ENCODE measurements at places on chromosomes 3 and 15.

DNA sequence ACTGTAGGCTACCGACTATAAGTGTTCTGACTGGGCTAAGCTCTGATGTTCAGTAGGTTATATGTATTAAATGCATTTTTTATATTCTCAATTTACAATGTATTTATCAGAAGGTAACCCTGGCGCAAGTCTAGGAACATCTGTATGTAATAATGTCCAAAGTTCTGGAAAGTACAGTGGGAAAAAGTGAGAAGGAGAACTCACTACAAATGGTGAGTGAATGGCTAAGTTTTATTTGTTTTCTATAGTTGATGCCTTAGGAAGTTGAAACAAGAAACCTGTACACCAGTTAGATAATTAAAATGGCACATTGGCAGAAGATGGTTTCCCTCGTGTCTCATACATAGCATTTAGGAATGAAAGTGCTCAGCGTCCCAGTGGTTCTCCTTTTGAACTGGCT is 333.4 kb upstream of the THRB start:
- DNase-seq = no peak

DNA sequence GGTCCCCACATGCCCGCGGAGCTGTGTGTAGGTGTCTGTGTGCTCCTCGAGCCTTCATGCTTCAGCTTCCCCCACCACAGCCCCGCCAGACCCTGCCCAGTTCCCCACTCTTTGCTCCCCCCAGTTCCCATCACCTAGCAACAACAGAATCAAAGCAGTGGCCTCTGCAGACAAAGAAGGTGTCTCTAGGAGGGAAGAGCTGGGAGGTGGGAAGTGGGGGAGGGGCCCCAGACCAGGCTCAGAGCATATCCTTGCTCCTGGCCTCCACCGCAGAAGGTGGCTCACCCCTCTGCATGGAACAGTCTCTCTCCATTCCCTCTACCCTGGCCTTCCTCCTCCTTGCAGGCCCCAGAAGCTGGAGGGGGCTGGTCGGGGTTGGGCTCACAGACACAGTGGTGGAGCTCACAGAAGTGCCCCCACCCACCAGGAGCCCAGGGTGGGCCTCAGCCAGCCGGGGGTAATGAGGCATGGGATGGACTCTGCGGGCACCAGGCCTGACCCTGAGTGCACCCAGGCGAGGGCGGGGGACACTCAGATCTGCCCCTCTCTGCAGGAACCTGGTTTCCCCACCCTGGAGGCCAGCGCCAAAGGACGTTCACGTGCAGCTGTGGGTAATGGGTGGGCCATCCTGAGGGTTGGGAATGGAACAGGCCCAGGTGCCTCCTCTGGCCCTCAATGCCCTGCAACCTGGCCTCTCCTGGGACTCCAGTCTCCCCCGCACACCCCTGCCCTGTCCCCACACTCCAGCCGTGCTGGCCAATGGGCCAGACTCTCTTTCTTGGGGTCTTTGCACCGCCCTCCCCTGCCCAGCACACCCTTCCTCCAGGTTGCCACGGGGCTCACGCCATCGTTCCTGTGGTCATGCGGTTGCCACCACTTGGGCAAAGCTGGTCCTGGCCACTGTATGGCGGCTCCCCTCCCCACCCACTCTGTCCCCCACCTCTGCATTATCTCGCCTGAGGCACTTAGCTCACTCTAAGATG is 53.4 kb downstream of the TPRA1 start:
- no peak for DNase-seq

DNA sequence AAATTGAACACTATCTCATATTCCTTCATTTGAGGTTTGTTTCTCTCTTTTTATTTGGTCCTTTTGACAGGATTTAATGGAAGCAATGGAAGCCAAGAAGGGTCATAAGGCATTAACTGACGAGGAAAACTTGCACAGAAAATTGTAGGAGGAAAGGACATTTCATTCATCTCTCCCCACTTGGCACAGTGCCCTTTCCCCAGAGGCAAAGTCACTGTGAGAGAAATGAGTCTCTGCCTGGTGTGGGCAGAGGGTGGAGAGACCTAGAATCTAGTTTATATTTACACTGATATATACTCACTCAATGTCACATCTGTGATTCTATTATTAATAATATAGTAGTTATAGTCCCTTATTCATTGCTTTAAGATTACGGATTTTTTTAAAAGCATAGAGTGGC is 324.6 kb upstream of the IL12A start:
- DNase-seq = no peak

DNA sequence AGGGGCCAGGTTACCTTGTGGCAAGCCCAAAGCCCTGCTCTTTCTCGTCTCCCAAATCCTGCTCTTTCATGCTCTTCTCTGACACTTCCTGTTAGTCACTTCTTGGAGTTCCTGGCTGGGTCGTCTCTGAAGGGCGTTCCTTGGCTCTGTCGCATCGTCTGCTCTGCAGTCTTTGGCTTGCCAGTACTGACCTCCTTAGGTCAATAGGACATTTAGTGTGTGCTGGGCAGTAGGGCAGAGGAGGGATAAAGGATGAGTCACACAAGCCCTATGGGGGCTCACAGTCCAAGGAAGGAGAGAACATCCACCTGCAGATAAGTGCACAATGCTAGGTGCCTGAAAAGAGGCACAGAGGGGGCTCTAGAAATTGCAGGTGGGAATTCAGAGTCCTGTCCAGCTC is 87.5 kb downstream of the FAM43A start:
- DNase-seq = no peak

GRCh38 chr3:162865466-162865865 is 1368.9 kb downstream of the OTOL1 start:
- no peak for DNase-seq

DNA sequence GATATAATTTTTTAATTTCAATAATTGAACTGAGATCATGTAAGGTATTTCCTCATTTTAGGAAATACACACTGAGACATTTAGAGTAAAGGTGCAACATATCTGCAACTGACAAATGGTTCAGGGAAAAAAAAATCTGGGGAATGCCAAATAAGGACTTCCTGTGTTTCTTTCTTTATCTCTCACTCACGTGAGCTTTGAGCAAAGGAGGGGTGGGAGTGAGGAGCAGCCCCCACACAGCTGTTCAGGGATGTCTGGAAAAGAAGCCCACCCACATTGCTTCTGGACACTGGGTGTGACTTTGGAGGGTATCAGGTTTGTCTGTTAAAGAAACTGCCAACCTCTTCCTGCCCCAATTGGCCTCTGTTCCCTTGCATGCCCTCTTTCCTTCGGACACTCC is 5.6 kb upstream of the TP63 start:
- no peak for DNase-seq

GRCh38 chr3:99023590-99024192 is 122.2 kb upstream of the DCBLD2 start:
- peak; percentile 28 for DNase-seq

DNA sequence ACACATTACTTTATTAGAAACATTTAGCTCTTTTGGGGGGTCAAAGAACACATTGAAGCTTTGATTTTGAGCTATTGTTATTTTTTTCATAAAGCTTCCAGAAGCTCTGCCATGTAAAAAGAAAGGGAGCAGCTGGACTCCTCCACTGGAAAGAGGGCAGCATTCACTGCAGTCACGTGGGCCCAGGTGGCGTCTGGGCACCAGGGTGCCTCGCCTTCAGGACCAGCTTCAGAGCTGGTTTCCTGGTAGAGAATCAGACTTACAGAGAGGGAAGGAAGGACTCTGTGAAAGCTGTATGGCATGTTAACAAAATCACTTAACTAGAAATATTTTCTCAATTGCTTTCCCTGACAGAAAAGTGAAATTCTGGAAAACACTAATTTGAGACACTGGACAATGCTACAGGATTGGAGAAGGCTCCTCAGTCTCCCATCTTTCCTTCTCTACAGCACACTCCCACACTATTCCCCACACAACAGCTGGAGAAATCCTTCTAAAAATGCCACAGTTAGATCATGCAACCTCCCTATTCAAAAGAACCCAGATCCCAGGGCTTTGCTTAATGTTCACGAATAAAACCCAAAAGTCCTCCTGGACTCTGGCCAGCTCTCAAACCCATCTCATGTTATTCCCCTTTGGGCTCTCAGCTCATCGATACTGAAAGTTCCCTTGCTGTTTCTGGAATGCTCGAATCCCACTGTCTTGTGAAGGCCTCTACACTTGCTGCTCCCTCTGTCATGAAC is 83.2 kb downstream of the NFKBIZ start:
- no peak for DNase-seq

GRCh38 chr15:51129535-51130188 is 35.0 kb upstream of the TNFAIP8L3 start:
- DNase-seq = no peak

DNA sequence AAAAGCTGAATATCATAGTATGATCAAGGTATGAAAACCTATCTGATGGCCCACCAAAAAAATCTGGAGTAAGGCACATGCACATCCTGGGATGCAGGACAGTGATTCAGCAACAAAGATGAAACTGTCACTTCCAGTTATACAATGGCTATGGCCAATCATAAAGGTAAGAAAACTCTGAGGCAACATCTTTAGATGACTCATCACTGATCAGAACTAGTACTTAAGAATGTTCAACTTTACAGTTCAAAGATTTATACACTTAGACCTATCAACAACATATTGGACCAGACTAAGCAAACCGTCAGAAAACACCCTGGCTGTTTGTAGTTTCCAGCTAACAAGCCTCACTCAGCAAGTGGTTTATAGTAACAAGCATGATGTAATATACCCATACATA is 21.3 kb upstream of the PLCH1 start:
- DNase-seq = peak; percentile 26

- peak; percentile 15 for DNase-seq
These were observed 194.1 kb upstream of the ARHGEF26 start for GRCh38 chr3:153927107-153927506.

GRCh38 chr3:70811880-70812279 is 499.4 kb upstream of the MDFIC2 start:
- DNase-seq = peak; percentile 5

DNA sequence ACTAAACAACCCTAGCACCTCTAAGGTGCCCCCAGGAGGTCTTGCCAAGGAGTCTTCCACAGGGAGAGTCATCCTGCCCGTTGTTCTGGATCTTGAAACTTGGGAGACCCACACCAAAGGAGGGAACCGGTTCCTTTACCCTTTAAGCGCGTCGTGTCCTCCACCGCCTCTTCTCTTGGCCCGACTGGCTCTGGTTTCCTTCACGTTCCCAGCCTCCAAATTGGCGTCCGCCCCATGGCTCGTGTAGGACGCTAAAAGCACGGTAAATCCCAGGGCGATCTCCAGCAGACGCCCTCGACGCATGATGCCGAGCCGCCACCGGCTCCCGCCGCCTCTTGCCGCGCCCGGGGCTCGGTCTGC is 1.1 kb downstream of the FBN1 start:
- DNase-seq = no peak

DNA sequence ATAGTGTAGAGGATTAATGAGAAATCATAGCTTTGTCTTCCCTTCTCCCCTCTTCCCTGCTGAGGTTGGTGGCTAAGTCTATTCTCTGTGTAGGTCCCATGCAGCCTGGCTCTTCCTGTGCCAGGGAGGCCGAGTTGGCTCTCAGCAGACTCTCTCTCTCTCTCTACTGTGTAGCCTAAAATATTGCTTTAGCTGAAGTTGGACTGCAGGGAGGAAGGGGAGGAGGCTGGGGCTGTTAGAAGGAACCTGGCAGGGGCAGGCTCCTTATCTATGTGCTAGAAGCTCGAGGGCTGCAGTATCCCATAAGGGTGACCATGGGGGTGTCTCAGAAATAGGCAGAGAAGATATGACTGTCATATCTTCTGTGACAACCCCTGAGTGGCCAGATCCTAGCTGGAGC is 160.8 kb downstream of the EPHB1 start:
- no peak for DNase-seq

- no peak for DNase-seq
These were observed 56.1 kb downstream of the CALML4 start for GRCh38 chr15:68149059-68149458.

- DNase-seq = no peak
These were observed 257.9 kb upstream of the KCNH8 start for GRCh38 chr3:18890449-18890848.

GRCh38 chr3:102230057-102230456 is 204.8 kb upstream of the ZPLD1 start:
- DNase-seq = no peak

GRCh38 chr15:81858586-81858985 is 187.2 kb downstream of the MEX3B start:
- no peak for DNase-seq

GRCh38 chr3:134527037-134527436 is 41.2 kb downstream of the CEP63 start:
- DNase-seq = no peak

DNA sequence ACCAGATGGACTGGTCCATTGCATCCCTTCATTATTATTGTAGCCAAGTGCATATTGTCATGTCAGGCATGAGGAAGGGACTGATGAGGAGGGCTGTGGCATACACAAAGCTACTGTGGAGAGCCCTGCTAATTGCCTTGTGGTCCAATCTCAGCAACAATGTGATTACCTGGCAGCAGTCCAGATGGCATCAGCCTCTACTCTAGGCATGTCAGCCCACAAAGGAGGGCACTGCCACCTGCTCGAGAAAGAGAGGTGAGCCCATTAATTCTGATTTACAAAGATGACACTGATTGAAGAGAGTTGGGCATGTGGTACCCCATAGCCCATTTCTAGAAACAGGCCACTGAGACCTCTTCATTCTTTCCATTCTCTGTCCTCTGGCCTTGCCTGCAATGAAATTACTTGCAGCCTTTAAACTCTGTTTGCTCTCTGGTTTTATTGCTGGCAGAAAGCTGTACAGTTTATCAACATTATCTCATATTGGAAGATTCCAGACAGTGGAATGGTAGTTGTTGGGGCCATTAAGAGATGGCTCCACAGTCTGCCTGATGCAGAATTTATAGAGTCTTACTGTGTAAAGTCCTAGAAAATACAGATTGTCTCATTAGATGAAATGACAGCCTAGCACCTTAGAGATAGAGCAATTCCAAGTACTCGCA is 307.7 kb downstream of the ARPP21 start:
- DNase-seq = no peak

DNA sequence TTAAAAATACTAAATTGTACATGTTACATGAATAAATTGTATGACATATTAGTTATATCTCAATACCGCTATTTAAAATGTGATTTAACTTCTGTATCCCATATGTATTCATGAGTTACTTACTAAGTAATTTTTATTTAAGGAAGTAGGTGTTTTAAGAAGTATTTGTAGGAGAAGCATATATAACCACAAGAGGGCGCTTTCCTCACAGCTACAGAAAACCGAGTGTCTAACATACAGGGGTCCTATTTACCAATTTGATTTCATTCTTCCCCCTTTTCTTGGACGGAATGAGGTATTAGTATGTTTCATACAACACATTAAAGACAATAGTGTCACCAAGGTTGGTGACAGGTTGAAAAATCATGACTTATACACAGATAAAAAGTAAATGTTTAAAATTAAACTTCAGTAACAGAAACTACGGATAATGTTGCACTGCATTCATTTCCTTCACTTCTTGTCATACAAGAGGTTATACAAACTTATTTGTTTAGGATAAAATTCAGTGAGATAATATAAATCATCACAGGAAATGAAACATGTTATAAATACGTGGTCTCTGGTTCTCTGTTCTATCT is 253.6 kb downstream of the MAGI1 start:
- DNase-seq = peak; percentile 29
